ENCODE measurements at places on chromosomes 1 and 21.

DNA sequence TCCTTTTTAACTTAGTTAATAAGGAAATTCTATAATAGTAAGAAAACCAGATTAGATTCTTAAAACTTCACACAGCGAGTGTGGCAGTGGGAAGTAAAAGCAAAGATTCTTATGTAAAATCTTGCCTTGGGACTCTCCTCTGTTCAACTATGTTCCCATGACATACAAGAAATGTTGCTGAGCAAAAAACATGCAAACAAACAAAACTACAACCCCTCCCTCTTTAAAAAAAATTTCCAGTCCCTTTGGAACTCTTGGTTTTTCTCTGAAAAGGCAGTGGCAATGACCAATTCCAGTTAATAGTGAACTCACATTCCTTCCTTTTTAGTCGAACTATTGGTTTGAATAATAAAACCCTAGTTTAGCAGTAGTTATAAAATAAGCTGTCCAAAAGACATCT is 453.1 kb upstream of the ZRANB2 start:
- no peak for DNase-seq

GRCh38 chr21:27813750-27814149 is 846.9 kb upstream of the ADAMTS5 start:
- DNase-seq = no peak

DNA sequence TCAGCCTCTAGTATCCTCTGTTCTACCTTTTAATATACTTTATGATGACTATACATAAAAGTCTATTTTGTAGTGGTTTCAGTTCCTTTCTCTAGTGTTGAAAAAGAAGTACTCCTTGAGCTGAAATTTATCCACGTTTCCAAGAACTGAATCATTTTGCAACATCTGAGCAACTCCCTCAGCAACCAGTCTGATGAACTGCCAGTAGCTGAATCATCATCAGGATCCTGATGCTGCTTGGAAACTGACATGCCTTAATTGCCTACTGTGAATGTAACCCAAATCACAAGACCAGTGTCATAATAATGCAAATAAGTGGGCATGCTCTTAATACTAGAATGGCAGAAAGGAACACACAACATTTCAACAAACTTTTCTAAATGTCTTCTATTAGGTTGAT is 103.3 kb downstream of the CYYR1 start:
- no peak for DNase-seq

DNA sequence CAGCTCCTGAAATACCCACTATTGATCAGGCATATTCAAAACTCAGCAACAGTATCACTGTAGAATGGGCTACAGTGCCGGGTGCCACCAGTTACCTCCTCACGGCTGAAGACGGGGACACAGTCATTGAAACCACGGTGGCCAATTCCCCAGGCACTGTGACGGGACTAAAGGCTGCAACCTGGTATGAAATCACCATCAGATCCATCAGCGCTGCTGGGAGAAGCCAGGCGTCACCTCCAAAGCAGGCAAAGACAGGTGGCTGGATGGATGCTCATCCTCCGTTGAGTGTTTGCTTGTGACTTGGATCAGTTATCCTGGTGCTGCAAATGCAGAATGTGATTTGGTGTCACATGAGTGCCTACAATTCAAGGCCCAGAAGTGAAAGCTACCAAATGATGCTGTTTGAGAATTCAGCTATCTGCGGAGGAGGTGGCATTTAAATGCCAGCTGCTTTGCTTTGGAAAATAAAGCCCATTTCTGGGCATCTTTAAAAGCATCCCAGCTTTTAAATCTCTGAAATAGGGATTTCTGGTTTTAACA is 5.1 kb downstream of the FNDC7 start:
- no peak for DNase-seq

- no peak for DNase-seq
Observed at GRCh38 chr1:106925750-106926149, 130.7 kb upstream of the PRMT6 start.

DNA sequence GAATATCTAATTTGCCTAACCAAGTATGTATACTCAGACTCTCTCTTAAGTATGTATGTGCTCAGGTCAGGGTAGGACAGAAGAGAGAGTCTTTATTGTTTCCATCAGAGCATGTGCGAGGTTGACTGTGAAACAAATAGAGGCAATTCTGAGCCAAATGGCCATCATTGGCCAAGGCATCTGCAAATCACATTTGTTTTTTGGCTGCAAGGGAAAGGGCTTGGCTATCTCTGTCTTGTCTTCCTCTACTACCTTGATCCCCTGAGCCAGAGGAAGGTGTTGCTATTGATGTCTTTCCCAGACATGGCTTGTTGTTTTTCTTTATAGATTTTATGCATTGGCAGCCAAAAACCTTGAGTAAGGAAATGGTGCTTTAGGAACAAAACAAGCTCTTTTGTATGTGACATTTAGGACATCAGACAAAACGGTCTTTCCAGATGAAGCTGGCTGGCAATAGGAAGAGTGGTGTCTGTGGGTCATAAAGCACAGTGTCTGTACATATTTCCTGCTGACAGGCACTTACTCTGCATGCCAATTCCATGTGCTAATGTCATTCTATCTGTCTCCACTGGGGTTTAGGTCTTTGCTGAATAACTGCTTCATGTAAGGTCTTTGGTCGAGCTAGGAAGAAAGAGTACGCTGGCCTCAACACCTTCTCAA is 163.3 kb downstream of the BRINP2 start:
- DNase-seq = no peak

DNA sequence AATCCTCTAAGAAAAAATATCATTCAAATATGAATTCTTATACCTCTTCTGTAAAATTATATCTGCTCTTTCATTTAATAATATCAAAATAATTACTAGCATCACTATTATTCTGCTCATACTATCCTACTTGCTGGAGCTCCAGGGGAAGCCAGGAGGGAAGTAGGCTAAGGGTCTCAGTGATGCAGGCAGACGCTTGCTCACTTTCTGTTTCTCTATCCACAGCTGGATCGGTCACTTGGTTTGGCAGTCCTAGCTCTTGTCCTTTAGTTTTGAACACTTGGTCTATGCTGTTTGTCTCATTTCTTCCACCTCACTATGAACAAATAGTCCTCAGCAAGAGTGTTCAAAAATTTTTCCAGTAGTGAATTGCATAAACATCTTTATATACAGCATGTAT is 11.3 kb downstream of the CCDC190 start:
- no peak for DNase-seq

- no peak for DNase-seq
Observed at GRCh38 chr1:92481599-92481925, 5.2 kb downstream of the GFI1 start.

DNA sequence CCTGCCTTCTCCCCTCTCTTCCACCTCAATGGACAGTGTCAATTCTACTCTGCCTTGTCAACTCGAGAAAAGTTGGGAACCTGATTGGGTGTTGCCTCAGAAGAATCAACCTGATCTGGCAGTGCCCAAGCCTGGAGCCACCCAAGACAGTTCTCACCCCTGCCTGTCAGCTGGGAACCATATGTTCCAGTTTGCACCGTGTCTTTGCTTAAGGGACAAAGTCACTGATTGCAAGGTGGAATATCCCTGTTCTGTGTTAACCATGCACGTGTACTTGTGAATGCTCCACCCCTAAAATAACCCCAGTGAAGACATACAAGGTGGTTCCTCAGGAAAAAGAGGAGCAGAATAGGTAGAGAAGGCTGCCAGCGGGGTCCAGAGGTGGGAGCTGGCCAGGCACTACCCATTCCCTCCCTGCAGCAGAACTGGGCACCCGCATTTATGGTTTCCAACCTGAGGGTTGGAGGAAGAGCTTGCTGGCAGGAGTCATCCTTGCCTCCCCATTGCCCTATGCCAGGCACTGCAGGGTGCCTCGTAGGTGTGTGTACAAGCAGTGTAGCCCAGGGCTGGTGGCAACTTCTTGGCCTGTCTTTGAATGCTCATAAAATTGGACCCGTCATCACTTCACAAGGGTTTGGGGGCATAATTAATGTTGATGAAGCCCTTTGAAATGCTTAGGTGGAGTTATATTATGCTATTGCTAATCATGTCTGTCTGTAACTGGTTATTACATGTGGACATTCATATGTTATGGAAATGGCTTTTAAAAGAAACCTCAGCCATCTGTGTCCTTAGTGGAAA is 11.3 kb downstream of the NIPAL3 start:
- DNase-seq = no peak

DNA sequence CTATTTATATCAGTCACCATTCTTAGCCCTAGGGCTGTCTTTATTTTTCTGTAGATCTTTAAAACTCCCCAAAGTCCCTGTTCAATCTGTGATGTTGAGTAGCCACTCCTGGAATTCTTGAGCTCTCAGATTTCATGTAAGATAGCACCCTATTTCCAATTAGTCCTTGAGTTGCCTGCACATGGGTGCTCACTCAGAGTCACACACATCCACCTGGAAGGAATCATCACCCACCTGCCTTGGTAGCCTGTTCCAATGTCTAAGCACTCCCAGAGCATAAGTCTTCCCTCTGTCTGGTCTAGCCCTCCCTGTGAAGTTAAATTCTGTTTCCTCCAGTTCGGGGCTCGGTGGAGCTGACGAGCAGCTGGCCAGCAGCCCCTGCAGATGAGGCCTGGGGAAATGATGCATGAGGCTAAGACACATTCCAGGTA is 14.7 kb upstream of the ATF3 start:
- no peak for DNase-seq

- DNase-seq = no peak
Observed at GRCh38 chr1:97502360-97502759, 418.5 kb downstream of the DPYD start.

GRCh38 chr1:205792481-205792881 is 17.2 kb upstream of the RAB29 start:
- DNase-seq = no peak

- DNase-seq = no peak
Observed at GRCh38 chr1:8374812-8375211, 56.9 kb downstream of the SLC45A1 start.

GRCh38 chr1:179089827-179090482 is 8.1 kb downstream of the TOR3A start:
- DNase-seq = no peak

DNA sequence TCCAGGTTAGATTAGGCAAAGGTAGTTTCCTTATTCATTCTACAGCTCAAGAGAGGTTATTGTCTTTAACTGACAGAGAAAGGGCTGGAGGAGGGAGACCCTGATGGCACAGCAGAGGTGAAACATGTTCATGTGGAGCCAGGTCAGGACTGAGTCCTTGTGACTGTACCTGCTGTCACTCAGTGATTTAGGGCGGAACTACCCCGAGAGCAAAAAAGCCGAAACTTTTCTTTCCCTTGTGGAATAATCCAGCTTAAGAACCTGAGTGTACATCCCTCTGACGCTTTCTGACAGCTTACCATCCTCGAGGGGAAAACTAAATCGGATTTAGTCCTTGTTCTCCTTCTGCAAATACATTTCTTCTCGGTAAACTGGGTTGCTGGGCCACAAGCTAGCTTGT is 273.2 kb downstream of the BACH1 start:
- DNase-seq = no peak

DNA sequence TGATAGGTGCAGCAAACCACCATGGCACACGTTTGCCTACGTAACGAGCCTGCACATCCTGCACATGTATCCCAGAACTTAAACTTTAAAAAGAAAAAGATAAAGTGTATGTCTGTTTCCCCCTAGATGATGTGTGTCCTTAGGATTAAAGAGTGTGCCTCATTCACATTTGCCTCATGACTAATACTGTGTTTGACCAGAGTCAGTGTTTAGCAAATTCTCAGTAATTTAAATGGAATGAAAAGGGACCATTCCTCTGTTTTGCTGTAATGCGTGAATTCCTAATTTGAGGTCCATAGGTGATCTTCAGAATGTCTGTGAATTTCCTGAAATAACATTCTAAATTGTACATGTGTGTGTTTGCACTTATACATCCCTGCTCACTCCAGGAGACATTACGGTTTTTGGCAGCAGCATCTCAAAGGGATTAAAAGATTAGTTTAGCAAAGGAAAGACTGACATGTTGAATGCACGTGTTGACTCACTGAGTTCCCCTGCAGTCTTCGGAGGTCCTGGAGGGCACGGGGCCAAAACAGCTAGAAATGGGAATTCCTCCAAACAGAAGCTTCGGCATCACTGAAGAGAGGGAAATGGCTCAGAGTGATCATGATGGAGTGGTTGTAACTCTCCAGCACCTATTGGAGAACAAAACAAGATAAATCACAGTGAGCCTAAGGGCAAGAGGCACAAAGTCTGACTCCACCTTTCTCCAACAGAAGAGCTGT is 19.1 kb upstream of the SLC35F3 start:
- DNase-seq = no peak

All from activated CD4-positive, CD25-positive, alpha-beta regulatory T cell treated with anti-CD3 and anti-CD28 coated beads, Interleukin-2, amount 50 U/mL, for 72 hours (primary cell).